CD4-positive, alpha-beta T cell (primary cell): ENCODE measurements at places on chromosomes 7 and 10.

DNA sequence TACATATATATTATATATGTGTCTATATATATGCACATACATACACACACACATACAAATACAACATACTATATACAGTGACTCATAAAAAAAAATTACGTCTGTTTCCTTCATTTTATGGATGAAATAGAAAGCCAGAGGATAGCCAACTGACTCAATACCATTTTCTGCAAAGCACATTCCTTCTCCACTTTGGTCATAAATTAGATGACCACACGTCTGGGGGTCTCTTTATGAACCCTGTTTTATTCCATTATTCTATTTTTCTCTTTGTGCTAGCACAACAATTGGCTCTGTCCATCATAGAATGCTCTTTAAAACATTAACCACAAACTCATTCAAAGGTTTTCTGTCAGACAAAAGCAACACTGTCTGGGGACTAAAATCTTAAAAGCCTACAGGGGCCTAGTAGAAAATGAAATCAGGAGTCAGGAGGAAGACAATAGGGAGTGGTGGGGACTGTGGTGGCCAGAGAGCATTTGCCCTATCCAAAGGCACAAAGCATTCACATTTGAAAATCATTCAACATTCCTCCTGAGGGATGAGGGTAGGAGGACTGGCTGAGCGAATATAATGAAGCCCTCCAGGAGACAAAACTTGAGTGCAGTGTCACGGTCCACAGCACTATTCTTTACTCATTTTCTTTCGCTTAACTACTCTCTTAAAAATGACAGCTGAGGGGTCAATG lies 4.3 kb downstream of the CUBN start:
- DNase-seq, result no peak
- no peaks in the 10 kb centered on the region for H3K27me3 ChIP-seq
- H3K27ac ChIP-seq, result no peak overlapping the region

DNA sequence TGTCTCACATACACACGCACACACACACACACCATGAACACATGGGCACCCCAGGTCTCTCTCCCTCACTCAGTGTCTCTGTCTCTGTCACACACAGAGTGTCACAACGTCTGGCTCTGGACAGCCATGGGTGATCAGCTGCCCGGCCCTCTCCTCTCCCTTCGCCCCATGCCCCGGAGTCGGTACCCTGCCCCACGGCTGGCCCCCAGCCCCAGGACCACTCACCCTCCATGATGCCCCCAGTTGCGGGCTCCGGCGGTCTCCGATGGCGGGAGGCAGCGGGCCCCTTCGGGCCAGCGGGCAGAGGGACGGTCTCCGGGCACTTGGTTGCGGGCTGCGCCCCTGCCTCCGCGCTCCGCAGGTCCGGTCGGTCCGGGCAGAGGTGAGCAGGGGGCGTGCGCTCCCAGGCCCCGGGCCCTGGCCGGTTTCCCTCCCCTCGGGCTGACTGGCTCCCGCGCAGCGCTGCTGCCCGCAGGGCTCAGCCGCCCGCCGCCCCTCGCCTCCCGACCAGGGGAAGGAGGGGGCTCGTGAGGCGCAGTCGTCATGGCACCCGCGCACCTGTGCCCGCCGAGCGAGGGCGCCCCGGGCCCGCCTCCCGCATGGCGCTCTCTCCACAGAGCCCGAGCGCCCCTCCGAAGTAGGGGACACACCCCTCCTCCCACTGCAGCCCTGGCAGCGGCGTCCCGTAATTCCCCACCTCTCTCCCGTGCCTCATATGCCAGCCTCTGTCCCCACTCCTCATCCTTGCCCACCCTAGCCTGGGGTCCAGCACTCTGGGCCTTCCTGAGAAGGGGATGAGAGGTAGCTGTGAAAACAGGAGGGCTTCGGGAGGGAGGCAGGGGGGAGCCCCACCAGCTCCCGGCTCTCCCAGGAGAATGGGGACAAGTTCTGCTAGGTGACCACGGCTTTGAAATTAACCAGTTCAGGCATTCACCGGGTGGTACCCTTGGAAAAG lies at the start of gene NPFFR1:
Gene NPFFR1 (minus strand): TSS at position 560 of the 955 bp plus-strand sequence. CDS start 328 bp downstream, at position 232.
- H3K27me3 ChIP-seq, result peaks cover 42% of the 10 kb centered on the region
- peaks cover 4% of the 10 kb centered on the region for H3K4me1 ChIP-seq
- no peak within 1 kb of the TSS for H3K4me3 ChIP-seq
- H3K27ac ChIP-seq, result no peak within 1 kb of the TSS
- H3K36me3 ChIP-seq, result no peaks in the 10 kb centered on the region

DNA sequence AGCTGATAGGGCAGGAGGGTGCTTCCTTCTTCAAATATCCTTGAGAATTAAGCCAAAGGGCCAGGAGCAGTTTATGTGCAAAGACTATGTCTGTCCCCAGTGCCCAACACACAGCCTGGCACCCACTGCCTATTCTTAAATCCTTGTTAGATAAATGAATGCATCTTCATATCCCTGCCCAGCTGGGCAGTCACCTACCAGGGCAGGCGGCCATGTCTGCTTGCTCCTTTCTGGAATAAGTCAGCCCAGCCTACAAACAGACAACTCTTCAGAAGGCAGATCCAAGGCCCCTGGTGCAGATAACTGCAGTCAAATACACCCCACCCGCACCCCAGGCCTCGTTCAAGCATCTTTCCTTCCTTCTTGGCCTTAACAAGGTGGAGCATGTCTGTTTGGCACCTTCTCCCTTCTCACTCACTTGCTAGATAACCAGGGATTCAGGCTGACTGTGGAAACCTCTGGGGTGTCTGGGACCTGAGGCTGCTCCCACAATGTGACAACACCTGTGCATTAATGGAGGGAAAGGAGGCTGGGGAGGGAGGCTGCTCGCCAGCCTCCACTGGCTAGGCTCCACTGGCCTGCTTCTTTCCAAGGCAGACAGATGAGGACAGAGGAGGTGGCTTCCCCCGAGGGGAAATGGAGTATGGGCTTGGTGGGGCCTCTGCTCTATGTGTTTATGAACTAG lies 59.9 kb upstream of the COL13A1 start:
- H3K4me1 ChIP-seq, result no peaks in the 10 kb centered on the region
- DNase-seq, result no peak
- H3K4me3 ChIP-seq, result no peak overlapping the region
- H3K27me3 ChIP-seq, result no peaks in the 10 kb centered on the region

GRCh38 chr10:75417522-75417927 lies 13.9 kb upstream of the LRMDA start:
- H3K4me1 ChIP-seq, result no peaks in the 10 kb centered on the region
- H3K36me3 ChIP-seq, result no peaks in the 10 kb centered on the region
- no peak overlapping the region for H3K27ac ChIP-seq
- peaks cover 9% of the 10 kb centered on the region for H3K27me3 ChIP-seq
- H3K4me3 ChIP-seq, result no peak overlapping the region
- DNase-seq, result no peak

DNA sequence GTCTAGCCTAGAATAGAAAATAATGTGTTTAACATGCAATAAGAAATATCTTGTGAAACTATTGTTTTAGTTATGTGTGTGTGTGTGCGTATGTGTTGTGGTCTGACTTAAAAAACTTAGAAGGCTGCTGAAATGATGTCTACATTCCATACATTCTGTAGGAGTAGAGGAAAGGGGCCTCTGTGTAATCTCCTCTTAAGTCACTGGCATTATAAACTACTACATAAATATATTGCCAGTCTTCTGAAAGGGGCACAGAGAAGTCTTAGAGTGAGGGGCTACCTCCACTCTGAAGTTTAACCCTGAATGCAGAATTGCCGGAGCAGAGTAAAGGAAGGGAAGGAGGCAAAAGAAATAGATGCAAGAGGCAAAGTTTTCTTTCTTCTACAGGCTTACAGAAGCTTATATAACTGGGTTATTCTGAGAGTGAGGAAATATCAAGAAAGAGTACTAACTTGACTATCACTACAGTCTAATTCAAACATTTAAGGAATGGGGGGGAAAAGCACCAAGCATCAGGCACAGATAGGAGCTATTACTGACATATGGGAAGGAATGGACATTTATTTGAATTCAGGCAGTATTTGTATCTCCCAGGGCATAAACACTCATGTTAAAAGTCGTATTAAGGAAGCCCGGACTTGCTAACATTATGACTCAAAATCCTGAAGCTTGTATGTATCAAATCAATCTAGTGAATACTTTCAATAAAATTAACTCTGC lies 75.7 kb downstream of the DNAJC1 start:
- H3K36me3 ChIP-seq, result no peaks in the 10 kb centered on the region
- no peaks in the 10 kb centered on the region for H3K27me3 ChIP-seq
- H3K4me1 ChIP-seq, result no peaks in the 10 kb centered on the region
- DNase-seq, result no peak

GRCh38 chr10:110483633-110484032 lies 14.1 kb upstream of the DUSP5 start:
- no peak overlapping the region for H3K27ac ChIP-seq
- no peaks in the 10 kb centered on the region for H3K36me3 ChIP-seq
- H3K27me3 ChIP-seq, result no peaks in the 10 kb centered on the region
- no peak for DNase-seq
- no peaks in the 10 kb centered on the region for H3K4me1 ChIP-seq

DNA sequence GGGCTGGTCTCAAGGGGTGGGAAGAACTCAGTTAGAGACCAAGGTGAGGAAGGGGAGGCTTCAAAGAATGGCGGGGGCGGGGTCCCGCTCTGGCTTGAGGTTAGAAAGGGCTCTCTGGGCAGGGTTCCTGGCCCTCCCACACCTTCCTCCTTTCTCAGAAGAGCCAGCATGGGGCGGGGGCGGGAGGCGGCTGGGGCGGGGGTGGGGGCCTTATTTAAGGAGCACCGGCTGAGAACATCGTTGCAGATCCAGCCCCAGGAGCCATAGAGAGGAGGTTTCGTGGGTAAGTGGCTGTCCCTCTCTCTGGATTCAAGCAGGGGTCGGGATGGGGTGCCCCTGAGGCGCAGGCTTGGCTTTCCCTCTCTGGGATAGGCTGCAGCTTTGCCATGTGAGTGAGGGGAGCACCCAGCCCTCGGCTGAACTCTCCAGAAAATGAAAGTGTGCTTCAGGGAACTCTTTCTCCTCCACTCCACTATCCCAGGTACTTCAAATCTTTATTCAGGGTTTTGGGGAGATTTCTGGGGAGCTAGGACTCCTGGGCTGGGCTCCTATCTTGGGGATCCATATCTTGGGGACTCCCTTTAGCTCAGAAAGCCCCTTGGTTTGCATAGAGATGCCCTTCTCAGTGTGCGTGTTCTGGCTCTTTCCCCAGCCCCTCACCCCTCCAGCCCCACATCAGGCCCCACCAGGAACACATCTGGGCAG lies 3.3 kb upstream of the CUEDC2 start:
- H3K4me3 ChIP-seq, result peak overlapping the region; percentile 64
- no peaks in the 10 kb centered on the region for H3K27me3 ChIP-seq
- peaks cover 68% of the 10 kb centered on the region for H3K4me1 ChIP-seq
- no peak for DNase-seq
- H3K36me3 ChIP-seq, result peaks cover 1% of the 10 kb centered on the region
- H3K27ac ChIP-seq, result peak overlapping the region; percentile 59

- DNase-seq, result no peak
- no peak overlapping the region for H3K27ac ChIP-seq
- H3K27me3 ChIP-seq, result no peaks in the 10 kb centered on the region
- H3K4me1 ChIP-seq, result no peaks in the 10 kb centered on the region
- H3K4me3 ChIP-seq, result no peak overlapping the region
These were observed 22.9 kb upstream of the NPS start for GRCh38 chr10:127526161-127526560.

- peaks cover 14% of the 10 kb centered on the region for H3K4me1 ChIP-seq
- H3K27me3 ChIP-seq, result no peaks in the 10 kb centered on the region
- H3K36me3 ChIP-seq, result no peaks in the 10 kb centered on the region
- no peak for DNase-seq
- no peak overlapping the region for H3K27ac ChIP-seq
- no peak overlapping the region for H3K4me3 ChIP-seq
These were observed 68.1 kb downstream of the PRPF18 start for GRCh38 chr10:13654846-13655245.

- no peak overlapping the region for H3K27ac ChIP-seq
- no peak for DNase-seq
- H3K27me3 ChIP-seq, result no peaks in the 10 kb centered on the region
- peaks cover 4% of the 10 kb centered on the region for H3K4me1 ChIP-seq
- no peak overlapping the region for H3K4me3 ChIP-seq
- no peaks in the 10 kb centered on the region for H3K36me3 ChIP-seq
These were observed 74.5 kb downstream of the PRKAG2 start for GRCh38 chr7:151802469-151802846.

GRCh38 chr7:151693140-151693539 lies 173.4 kb upstream of the RHEB start:
- H3K4me1 ChIP-seq, result no peaks in the 10 kb centered on the region
- DNase-seq, result no peak
- no peak overlapping the region for H3K4me3 ChIP-seq

DNA sequence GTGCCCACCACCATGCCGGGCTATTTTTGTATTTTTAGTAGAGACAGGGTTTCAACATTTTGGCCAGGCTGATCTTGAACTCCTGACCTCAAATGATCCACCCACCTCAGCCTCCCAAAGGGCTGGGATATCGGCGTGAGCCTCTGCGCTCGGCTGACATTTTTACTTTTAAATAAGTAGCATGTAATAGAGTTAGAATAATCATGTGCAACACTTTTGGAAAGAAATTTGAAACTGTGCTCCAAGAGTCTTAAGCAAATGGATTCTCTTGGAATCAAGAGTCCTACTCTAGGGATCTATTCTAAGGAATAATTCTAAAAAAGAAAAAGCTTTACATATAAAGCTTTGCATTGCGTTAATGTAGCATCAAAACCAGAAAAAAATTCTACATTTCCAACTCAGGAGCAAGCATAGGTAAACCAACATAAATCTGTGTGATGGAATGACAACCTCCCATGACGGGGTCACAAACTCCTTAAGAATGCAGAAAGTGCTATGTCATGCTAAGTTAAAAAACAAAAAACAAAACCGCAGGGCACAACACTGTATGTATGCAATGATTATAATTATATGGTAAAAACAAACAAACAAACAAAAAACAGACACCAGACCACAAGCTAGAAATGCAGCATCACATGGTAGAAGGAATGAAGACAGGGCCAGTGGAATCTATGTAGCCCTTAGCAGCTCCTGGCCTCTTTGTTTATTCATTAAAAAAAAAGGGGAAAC lies 98.7 kb downstream of the RNF216 start:
- H3K27me3 ChIP-seq, result no peaks in the 10 kb centered on the region
- no peak overlapping the region for H3K27ac ChIP-seq

DNA sequence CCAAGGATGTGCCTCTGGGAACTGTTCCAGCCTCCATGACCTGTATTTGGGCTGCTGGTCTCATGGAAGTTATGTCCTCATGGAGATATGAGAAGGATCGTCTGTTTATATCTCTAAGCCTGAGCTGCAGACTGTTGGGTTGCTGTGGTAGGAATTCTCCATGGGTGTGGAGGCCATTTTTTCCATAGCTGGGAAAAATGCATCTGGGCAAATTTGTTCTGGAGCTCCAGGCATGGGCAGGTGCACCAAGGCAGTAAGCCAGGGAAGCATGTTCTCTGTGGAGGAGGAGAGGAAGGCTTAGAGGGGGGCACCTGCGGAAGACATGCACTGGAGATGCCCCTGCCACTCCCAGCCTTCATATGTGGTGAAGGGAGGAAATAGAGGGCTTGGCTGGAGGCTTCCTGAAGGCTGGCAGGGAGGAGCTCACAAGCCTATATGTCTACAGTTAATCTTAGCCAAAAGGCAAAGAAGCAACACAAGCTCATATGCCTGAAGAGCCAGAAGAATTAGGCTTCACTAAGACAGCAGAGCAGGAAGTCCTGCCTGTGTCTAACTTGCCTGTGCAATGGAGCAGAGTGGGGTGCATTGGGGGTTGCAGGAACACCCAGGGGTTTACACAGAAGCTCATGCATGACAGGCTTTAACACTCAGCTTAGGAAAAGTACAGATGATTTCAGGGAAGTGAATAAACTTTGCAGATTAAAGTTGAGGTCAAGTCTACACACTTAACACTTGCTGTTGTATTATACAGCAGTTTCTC lies 35.1 kb upstream of the CXCL12 start:
- DNase-seq, result no peak
- H3K36me3 ChIP-seq, result no peaks in the 10 kb centered on the region
- no peak overlapping the region for H3K4me3 ChIP-seq

GRCh38 chr10:123409884-123410283 lies 255.7 kb downstream of the BUB3 start:
- no peak overlapping the region for H3K4me3 ChIP-seq
- no peak overlapping the region for H3K27ac ChIP-seq
- H3K27me3 ChIP-seq, result no peaks in the 10 kb centered on the region
- H3K36me3 ChIP-seq, result no peaks in the 10 kb centered on the region
